ENCODE measurements at places on chromosomes 11 and 22. TPM values are rescaled to one million over a fixed set of nuclear protein-coding genes. Genes with fewer than 3 reads are reported as not detected.

ARHGEF17 gene
- total RNA-seq, result 11.4 TPM

RNF169 gene
- total RNA-seq, result 29.1 TPM

TRIM29 gene
- total RNA-seq, result 1.1 TPM

OR5A1 gene
- not detected for total RNA-seq

MS4A4A gene
- total RNA-seq, result not detected

ZDHHC8 gene
- 9.6 TPM for total RNA-seq

Measured in subcutaneous preadipocyte (primary cell).